RWPE1 (cell line): ENCODE measurements at places on chromosomes 1 and 21.
A peak's percentile ranks its signal among the peaks of the same experiment; 100 is the strongest.

DNA sequence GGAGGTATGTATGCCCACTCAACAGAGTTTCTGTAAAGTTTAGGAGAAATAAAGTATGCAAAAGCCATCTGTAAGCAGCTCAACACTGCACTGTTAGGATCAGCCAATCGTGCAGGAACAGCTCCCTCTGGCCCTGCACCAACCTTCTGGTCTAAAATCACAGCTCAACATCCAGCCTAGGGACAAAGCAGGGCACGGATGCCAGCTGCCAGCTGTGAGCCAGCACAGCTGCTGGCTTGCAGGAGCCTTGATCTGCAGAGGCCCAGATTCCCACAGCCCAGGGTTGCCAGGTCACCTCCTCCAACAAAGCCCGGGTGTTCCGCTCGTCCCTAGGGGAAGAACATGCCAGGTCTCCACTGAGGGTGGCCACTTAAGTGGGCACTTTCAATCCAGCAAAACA lies 8.6 kb downstream of the ACOT7 start:
- peak; percentile 32 for DNase-seq

DNA sequence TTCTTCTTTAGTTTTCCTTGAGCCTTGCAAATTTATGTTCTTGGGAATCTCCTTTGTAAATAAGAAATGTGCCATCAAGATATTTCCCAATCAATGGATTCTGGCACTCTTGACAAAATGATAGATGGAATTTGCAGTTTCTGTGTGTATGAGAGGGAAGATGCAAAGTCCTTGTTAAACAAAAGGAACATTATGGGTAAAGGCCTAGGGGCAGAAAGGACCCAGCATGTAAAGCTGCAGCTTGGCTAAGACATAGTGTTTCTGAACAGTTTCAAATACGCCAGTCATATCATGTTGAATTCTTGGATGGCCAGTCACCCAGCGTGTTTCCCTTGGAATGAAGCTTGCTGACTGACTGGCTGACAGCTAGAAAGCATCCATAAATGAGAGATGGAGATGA lies 210.8 kb downstream of the NFIA start:
- DNase-seq, result peak; percentile 44

DNA sequence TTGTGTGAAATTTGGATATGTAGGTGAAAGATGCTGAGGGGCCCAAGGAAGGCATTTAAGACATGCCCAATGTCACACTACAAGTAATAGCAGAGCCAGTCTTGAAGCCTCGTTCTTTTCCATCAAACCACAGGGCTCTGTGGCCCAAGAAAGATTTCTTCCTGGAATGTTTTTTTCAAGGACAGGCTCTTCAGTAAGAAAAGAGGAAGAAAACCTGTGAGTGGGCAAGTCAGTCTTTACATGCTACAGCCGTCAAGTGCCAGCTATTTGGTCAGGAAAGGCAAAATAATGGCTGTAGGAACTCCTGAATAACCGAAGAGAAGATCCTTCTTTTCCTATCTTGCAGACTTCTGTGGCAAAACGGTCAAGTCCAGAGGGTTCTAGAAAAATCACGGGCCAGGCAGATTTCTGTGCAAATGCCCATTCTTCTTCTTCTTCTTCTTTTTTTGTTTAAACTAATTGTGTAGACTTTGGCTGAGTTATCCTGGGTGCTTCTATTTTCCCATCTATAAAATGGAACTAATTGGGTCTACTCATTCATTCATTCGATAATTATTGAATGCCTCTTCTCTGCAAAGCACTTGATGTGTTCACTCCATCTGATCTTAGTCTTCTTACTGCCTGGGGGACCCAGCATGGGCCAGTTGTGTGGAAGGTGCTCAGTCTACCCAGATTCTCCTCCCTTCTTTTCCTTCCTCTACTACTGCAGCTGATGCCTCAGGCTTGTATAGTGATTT lies 1.9 kb upstream of the ID3 start:
- no peak for DNase-seq

- peak; percentile 64 for DNase-seq
These were observed 82.8 kb downstream of the DMRTB1 start for GRCh38 chr1:53541761-53542550.

- no peak for DNase-seq
These were observed 6.7 kb downstream of the C1orf105 start for GRCh38 chr1:172427191-172427590.

- DNase-seq, result no peak
These were observed 96.8 kb downstream of the GLIS1 start for GRCh38 chr1:53642215-53642555.

- no peak for DNase-seq
These were observed 8.2 kb upstream of the LINGO4 start for GRCh38 chr1:151813271-151813977.

GRCh38 chr21:46355161-46356004 lies 31.4 kb downstream of the PCNT start:
- no peak for DNase-seq

DNA sequence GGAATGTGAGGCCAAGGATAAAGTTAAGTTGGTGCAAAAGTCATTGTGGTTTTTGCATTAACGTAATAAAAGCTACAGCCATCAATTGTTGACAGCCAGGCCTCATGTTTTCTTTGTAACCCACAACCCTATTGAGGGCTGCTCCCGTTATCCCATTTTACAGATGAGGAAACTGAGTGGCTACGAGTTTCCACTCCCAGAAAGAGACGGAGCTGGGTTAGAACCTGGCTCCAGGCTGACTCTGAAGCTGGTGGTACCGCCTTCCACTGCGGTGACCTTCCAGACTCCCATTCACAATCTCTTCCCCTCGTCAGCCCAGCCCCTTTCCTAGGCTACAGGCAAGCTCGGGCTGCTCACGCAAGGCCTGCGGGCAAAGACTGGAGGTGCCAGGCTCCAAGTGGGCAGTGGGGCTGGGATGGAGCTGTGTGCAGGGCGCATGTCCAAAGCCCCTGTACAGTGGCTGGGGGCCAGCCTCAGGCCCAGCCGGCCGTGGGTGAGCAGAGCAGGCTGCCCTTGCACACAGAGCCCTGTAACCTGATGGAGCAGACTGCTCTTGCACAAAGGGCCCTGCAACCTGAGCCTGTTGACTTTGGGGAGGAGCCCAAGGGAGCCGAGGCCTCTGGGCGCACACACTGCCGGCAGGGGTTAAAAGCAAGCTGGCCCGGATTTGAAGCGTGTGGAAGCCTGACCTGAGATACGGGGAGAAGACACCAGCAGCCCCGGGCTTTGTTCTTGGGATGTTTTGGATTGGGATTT lies 97.4 kb upstream of the TMPRSS2 start:
- no peak for DNase-seq

- no peak for DNase-seq
These were observed 59.2 kb upstream of the SSBP3 start for GRCh38 chr1:54465351-54465811.

- peak; percentile 18 for DNase-seq
These were observed 64.9 kb downstream of the TAS1R2 start for GRCh38 chr1:18794561-18794960.

- no peak for DNase-seq
These were observed 29.4 kb upstream of the PRRC2C start for GRCh38 chr1:171455967-171456366.

DNA sequence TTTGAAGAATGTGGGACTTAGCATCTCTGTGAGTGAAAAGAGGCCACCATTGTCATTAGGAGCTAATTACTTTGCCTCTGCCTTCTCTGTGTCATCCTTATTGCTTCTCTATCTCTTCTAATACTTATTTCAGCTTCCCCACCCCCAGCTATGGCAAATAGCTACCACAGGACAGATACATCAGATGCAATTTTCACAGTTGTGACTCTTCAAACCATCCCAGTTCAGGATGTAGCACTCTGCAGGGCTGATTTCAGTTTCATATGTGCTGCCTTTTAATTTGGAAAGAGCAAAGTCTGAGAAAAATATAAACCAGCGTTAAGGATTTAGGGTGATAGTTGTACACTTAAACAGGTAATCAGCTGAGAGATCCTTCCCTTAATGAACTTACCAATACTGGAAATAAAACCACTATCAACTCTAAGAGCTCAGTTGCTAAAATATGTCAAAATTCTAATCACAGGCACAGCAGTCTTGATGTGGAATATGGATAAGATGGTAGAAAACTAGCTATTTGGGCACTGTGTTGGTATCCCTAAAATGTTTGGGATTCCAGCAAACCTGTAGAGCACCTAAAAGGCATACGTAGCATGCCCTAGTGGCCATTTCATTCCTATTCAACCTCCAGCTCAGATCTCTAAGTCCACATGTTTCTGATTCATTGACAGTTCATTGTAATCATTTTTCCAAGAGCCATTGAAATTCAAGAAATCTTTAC lies 148.4 kb downstream of the SYT2 start:
- no peak for DNase-seq

- DNase-seq, result no peak
These were observed 816 bp downstream of the IL6R start for GRCh38 chr1:154405747-154406571.

GRCh38 chr1:161763522-161764098 lies 2.5 kb upstream of the ATF6 start:
- DNase-seq, result peak; percentile 28

GRCh38 chr1:10173582-10173981 lies 36.8 kb upstream of the KIF1B start:
- no peak for DNase-seq
